NCI-H2171 treated with DMSO at 0.1 percent for 48 hours (cell line): ENCODE measurements at places on chromosomes 11 and 22.

GRCh38 chr11:2887515-2888195, 2.1 kb upstream of the CDKN1C start:
- no peak for DNase-seq

DNA sequence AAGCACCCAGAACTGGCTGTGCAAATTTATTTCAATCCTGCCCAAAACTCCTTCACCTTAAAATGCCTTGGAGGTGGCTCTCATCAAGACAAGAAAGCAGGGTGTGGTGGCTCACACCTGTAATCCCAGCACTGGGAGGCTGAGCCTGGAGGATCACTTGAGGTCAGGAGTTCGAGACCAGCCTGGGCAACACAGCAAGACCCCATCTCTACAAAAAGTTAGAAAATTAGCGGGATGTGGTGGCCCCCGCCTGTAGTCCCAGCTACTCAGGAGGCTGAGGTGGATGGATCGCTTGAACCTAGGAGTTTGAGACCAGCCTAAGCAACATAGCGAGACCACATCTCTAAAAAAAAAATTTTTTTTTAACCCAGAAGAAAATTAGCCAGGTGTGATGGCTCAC, 689 bp upstream of the RAB39A start:
- no peak for DNase-seq

DNA sequence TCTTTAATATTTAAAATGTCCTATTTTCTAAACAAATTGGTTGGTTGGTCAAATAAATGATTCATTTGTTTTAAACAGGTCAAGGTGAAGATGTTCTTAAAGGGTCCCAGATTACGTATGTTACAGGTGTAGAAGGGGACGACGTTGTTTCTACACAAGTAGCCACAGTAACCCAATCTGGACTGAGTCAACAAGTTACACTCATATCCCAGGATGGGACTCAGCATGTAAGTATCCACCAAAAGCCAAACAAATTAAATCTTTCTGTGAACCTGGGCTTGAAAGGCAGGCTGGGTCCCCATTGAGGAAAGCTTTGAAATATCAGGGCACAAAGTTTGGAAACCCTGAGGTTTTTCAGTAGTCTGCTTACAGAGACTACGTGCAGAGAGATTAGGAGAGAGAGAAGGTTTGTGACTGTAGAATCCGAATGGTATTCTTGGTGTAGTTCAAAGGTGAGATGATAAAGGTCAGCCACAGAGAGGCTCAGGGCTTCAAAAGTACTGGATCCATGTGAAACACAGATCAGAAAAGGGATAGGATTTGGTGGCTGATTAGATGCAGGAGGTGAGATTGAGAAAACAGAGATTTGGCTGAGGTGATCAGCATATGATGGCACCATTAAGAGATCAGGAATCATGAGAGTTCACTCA, 51.7 kb downstream of the ZNF143 start:
- no peak for DNase-seq

DNA sequence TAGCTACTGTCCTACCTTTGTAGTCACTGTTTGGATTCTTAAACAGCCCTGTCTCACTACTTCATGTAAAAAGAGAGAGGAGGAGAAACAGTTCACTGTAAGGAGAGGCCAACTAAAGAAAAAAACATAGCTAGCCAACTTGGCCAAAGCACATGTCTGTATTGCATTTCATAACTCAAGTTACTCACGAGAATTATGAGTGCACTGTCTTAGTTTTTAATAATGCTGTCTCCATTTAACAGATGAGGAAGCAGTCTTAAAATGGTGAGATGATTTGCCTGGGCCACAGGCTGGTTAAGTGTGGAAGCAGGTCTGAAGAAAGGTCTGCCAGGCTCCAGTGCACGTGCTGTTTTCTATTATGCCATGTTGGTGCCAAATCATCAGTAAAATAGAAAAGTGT, 104.5 kb downstream of the UVRAG start:
- DNase-seq: no peak

DNA sequence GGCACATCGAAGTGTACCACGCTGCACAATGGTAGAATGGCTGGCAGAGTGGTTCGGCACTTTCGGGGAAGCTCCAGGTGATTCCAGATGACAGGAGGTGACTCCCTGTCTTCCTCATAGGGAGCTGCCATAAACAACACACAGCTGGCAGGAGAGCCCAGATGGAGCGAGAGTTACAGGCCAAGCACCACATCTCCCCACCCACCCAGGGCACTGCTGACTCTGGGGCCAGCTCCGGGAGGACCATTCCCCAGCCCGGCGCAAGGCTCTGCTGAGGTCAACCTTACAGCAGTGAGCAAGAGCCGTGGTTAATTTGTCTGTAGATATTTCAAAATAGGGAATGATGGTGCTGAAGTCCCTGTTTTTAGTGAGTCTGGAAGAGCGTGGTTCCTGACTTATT, 78.8 kb upstream of the HMGXB4 start:
- DNase-seq: no peak

DNA sequence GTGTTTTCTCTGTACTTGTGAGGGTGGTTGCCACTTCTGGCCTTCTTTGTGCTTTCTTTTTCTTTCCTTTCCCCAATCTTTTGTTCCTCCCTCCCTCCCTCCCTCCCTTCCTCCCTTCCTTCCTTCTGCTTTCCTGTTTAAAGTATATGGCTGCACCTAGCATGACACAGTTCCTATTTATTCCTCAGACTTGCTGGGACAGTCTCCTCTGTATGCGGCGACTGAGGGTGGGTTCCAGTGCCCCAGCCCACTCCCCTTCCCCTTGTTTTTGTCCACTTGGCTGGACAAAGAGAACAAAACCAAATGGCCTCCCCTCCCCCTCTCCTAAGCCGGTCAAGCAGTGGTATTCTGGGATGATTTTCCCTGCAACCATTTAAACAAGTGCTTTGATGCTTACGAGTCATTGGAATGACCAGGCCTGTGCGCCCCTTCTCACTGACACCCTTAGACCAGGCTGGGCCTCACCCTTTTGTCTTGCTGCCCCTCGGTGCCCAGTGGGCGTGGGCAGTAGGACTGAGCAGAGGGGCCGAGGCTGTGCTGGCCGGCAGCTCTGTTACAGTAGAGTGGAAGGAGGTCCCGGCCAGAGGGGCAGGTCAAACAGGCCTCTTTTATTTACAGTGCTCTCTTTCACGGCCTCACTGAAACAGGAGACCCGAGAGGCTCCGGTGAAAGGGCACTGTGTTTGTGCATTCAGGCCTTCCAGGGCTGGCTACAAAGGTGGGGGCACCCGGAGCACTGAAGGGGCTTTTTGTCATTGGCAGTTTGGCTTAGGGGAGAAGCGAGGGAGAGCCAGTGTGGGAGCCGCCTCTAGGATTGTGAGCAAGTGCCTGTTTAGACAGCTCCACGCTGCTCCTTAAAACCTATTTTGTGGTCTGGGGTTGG, 32.2 kb downstream of the ZBTB16 start:
- DNase-seq: no peak

GRCh38 chr22:47589271-47590250, 827.1 kb downstream of the TBC1D22A start:
- DNase-seq: no peak

- no peak for DNase-seq
Observed at GRCh38 chr11:71213696-71214552, 38.5 kb downstream of the SHANK2 start.

GRCh38 chr11:2645779-2646118, 54.0 kb downstream of the KCNQ1OT1 start:
- no peak for DNase-seq

DNA sequence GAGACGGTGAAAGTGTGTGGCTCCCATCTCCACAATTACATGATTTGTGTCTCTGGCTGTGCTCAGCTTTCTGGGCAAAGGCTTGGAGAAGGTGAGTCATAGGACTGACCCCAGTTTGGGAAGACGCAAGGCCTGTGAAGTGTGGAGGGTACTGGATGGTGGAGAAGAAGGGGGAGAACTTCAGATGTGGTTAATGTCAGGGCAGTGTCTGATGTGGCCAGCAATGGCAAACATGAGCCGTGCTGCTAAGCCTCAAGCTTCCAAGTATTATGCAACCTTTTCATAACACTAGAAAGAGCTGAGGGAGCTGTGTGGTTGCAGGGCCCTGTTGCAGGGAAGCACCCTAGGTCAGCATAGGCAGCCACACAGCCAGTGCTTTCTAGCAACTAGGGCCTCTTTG, 110.9 kb downstream of the NTM start:
- DNase-seq: no peak

DNA sequence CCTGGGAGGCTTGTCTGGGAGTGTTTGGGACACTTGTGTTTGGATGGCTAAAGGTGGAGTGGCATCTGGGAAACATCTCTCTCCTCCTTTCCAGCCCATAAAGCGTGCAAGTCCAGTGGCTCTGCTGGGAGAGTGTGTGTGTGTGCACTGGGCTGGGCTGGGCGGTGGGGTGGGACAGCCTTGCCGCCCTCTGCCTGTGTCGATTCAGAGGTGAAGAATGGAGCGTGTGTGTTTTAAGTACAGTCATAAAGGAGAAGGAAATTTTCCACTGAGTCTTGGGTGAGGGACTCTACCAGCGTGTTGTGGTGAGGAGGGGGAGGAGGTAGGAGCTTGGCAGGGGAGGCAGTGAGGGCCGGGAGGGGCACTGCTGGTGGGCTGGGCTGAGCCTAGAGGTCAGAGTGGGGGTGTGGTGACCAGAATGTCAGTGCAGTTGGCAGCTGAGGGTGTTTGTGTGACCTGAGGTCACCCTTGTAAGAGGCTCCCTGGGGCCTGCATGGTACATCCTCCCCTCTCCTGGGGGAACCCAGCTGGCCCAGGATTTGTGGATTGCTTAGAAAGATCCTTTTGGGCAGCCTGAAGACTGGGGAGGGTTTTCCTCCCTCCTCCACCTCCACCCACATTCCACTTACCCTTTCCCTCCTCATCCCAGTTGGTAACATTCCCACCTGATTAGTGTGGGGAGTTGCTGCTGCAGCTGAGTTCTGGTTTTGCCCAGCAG, 1.7 kb downstream of the TIMP3 start:
- DNase-seq: no peak

GRCh38 chr11:71933141-71933933, 4.5 kb downstream of the RNF121 start:
- no peak for DNase-seq

GRCh38 chr11:11390068-11390771, 37.2 kb upstream of the CSNK2A3 start:
- no peak for DNase-seq

DNA sequence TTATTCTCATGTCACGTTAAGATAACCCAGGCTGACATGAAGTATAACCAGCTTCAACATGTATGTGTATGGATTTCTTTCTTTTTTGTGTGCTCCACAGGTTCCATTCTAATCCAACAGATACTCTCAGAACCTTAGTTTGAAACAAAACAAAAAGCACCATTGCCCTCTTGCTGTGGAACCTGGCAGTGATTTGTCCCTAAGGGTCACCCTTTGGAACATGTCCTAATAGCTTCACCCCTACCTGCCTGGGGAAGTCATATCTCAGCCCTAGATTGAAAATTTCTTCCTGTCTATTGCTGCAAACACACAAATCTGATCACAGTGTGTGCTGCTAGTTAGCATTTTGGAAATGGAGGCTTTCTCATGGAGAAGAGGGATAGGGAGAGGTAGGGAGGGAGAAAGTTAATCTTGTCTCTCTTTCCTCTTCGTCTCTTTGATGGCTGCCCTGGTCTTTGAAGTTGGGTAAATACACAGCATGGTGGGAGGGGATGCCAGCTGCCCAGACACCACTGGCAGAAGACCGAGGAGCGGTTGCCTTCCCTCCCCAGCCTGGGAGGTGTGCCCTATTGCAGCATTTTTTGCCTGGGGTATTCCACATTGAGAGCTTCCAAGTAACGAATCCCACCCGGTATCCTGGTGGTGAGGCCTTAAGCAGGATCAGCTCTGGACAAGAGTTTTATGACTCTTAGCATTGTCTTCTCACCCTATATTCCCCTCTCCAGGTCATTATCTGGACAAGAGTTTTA, 11.6 kb upstream of the CADM1 start:
- no peak for DNase-seq

DNA sequence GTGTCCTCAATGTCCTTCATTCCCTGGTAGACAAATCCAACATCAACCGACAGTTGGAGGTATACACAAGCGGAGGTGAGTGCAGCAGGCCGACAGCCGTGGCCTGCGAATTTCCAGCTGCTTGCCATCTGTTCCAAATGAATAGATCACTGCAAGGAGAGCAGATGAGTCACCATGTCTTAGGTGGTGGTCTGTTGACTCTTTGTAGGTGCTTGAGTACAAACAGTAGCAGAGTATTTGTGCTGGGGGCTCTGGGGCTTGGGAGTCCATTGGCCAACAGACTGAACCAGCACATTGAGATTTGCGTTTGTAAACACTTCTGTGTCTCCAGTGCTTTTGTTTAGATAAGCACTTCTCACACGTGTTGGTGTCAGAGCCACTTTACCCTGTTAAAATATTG, 21.1 kb downstream of the EIF3L start:
- peak; percentile 91 for DNase-seq

DNA sequence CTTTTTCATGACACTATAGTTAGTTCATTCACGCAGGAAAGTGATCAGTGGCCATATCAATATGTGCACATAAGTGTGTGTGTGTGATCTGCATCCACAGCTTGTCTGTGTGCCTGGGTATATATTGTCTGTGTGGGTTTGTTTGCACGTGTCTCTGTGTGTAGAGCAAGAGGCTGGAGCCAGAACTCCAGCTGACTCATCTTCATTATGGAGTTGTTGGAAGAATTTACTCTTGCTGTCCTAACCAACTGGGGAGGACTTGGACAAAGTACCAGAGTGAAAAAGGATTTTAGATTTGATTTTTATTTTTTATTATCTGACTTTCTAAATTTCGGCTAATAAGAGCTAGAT, 63.9 kb downstream of the TP53I11 start:
- no peak for DNase-seq

- DNase-seq: no peak
Observed at GRCh38 chr11:130403967-130404366, 24.4 kb downstream of the ADAMTS8 start.

GRCh38 chr22:42336527-42337227, 66.2 kb upstream of the TCF20 start:
- no peak for DNase-seq
